ENCODE measurements at places on chromosomes 7 and 10.

GRCh38 chr10:73625004-73625883, 16.0 kb downstream of the MYOZ1 start:
- peak; percentile 44 for DNase-seq

- no peak for DNase-seq
Measured at GRCh38 chr7:41287559-41288335, 415.1 kb downstream of the INHBA start.

DNA sequence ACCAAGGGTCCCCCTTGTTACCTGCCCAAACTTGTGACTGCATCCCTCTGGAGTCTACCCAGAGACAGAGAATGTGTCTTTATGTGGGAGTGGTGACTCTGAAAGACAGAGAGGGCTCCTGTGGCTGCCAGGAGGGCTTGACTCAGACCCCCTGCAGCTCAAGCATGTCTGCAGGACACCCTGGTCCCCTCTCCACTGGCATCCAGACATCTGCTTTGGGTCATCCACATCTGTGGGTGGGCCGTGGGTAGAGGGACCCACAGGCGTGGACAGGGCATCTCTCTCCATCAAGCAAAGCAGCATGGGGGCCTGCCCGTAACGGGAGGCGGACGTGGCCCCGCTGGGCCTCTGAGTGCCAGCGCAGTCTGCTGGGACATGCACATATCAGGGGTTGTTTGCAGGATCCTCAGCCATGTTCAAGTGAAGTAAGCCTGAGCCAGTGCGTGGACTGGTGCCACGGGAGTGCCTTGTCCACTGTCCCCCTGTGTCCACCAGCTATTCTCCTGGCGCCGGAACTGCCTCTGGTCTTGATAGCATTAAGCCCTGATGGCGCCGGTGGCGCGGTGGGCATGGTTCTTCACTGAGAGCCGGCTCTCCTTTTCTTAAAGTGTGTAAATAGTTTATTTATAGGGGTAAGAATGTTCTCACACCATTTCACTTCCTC, 19.4 kb upstream of the SH2D4B start:
- no peak for DNase-seq

DNA sequence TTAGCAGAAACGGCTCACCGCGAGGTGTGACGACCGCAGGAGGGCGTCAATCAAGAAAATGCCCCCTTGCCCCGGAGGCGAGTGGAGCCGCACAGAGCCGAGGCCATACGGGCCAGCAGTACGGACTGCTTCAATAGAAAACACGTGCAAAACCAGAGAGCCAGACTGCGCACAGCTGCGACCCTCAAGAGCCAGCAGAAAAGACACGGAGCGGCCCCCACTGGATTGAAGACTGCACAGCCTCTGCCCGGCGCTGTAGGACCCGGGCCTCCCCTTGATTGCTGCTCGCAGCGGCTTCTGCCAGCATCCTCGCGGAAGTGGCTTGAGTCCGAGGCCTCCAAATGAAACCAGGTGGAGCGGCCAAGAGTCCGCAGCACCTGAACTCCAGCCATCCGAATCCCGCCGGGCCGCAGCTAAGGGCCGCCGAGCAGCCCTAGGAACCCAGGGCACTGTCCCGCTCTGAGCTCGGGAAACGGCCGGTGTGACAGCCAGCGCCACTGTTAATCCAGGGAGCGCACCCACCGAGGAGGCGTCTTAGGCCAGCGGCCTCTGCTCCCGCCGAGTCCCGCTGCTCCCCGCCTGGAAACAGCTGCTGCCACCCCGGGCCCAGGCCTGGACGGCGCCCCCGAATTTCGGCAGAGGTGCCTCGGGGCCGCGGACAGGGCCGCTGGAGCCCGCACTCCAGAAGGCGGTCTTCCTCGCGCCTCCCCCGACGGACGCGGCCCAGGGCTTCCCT, 660 bp upstream of the HHEX start:
- peak; percentile 32 for DNase-seq

- DNase-seq = no peak
Measured at GRCh38 chr10:112792487-112793201, 157.4 kb upstream of the TCF7L2 start.

GRCh38 chr10:104291439-104291951, 22.5 kb downstream of the GSTO2 start:
- DNase-seq = peak; percentile 93

DNA sequence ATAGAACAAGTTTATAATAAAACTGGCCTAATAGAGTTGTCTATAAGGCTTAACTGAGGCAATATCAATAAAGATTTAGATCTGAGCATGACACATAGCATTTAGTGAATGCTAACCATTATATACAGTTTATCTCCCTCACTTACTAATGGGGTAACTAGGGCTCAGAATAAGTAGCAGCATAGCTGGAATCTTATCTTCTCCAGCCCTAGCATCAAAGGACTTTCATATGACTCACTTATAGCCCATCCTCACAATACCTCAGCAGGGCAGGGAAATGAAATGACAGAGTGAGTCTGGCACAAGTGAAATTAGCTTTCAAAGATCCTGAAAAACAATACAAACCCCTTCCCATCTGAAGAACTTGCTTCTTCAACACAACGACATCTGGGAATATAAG, 362.9 kb downstream of the KIF20B start:
- no peak for DNase-seq

DNA sequence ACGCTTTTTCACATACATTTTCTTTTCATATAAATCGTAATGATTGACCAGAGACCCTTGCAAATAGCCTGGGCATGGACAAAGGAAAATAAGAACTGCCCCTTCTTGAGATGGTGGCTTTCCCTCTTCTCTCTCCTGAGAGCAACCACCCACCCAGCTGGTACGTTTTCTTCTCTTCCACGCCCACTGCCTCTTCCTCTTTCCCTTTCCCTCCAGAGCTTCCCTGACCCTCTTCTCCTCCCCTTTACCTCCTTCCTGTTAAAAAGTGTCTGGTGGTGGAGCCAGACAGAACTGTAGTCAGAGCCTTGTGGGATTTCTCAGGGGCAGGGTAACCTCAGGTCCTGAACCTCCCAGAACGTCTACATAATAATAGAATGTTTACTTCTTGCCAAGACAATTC, 23.2 kb downstream of the GPR141 start:
- no peak for DNase-seq

GRCh38 chr10:102401735-102402511, 6.4 kb downstream of the NFKB2 start:
- no peak for DNase-seq

- DNase-seq = no peak
Measured at GRCh38 chr7:71354716-71355115, 222.8 kb downstream of the GALNT17 start.

DNA sequence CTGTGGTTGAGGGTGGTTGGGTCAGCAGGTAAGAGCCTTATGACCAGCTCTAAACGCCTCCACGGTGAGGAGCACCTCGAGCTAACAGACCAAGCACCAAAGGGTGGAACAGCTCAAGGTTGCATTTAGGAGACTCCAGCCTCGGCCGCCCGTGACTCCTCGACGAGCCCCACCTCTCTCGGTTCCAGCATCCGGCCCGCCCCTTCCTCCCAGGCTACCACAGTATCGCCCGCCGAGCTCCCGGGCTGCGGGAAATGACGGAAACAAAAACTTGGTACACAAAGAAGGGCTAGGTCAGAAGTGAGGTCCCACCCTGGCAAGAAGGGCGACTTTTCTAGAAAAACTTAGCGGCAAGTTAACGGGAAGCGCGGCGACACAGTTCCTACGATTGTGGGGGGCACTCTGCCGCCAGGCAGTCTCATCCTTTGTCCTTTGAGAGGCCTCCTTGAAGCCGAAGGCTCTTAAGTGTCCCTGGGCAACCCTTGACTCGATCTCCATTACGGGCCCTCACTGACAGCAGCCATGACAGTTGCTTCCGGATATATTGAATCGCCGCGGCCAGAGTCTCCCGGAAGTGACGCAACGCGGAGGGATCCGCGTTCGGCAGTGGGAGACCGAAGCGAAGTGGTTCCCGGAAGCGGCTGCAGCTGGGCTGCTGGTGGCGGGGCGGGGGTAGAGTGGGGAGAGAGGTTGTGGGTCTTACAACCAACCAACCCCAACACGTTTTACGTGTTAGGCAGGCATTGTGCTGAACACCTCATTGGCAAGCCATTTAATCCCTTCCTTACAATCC, 40.2 kb upstream of the ZNF518A start:
- DNase-seq = peak; percentile 93

DNA sequence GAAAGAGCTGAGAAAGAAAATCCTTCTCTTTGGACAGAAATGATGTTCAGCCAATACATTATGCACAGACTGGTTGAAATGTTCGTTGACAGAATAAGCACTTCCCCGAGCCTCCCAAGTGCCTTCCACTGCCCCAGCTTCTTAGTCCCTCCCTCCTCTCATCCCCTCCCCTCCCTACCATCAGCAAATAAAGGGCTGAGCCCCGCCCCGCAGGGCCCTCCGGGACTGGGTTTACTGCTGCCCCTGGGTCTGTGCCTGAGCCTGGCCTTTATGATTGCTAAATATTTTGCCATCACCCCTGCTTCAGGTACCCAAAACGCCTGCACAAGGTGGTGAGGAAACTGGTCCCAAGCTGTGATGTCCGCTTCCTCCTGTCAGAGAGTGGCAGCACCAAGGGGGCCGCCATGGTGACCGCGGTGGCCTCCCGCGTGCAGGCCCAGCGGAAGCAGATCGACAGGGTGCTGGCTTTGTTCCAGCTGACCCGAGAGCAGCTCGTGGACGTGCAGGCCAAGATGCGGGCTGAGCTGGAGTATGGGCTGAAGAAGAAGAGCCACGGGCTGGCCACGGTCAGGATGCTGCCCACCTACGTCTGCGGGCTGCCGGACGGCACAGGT, 28.1 kb downstream of the HKDC1 start:
- no peak for DNase-seq

DNA sequence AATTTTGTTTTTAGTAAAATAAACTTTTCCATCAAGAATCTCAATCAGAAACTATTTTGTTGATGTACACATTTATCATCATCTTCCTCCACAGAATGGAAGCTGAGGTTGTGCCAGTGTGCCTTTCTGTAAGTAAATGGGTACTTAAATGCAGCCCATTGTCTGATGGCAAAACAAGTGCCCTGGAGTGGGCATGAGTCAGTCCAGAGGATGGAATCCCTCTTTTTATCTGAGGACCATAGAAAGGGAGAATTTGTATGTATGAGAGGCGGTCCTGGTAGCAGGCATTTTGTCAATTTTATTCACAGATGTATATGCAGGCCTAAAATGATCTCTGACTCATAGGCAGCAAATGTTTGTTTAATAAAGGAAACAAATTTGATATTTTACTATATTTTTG, 102.1 kb upstream of the MAGI2 start:
- DNase-seq = no peak

DNA sequence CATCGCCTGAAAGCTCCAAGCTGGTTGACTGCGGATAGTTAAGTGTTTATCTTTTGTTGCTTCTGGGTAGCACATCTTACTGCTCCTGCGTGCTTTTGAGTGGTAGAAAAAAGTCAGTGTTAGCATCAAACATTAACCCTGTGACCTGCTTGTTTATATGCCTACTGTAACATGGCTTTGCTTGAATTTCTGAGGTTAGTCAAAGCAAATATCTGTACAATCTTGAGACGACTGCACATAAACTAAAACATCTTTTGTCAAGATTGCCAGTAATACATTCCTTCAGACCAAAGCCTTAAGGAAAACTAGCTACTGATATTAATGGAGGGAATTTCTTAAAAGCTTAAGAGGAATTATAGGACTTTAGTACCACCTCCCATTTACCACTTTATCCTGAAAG, 163.7 kb downstream of the BAMBI start:
- no peak for DNase-seq

- no peak for DNase-seq
Measured at GRCh38 chr7:68707159-68707558, 891.1 kb upstream of the AUTS2 start.

GRCh38 chr10:29857843-29858701, 201.3 kb downstream of the JCAD start:
- DNase-seq = no peak

DNA sequence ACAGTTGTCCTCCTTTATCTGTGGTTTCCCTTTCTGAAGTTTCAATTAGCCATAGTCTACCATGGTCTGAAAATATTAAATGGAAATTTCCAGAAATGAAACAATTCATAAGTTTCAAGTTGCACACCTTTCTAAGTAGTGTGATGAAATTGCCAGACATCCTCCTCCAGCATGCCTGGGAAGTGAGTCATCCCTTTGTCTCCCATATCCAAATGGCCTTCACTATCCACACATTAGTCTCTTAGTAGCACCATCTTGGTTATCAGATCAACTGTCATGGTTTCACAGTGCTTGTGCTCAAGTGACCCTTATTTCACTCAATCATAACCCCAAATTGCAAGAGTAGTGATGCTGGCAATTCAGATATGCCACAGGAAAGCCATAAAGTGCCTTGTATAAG, 83.4 kb upstream of the PPP1R9A start:
- no peak for DNase-seq

DNA sequence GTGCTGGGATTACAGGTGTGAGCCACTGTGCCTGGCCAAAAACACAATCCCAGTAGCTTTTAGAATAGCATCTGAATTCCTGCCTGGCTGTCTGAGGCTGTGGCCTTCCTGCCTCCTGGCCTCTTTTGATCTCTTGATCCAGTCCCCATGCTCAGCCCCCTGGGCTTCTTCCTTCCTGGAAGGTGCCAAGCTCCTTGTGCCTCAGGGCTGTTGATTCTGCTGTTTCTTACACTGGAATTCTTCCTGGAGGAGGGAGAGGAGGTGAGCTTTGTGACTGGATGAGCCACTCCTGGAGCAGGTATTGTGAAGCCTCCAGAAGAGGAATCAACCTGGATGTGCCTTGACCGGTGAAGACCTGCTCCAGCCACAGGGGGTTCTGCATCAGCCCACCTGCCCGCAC, 17.3 kb upstream of the MKI67 start:
- DNase-seq = no peak

DNA sequence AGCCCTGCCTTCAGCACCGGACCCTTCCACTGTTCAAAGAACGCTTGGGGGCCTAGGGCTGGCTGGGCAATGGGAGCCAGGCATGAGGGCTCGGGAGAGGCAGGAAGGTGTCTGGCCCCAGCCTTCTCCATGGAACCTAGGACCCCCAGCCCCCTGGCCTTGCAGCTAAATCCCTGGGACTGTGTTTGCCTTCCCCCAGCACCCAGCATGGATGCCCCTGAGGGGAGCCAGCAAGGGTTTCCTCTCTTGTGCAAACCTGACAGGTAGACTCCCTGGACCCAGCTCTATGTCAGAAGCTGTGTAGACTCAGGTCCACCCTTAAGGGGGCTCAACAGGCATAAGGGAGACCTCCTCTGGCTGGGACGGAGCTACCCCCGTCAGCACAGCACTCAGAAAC, 288.0 kb downstream of the GRID1 start:
- DNase-seq = no peak

DNA sequence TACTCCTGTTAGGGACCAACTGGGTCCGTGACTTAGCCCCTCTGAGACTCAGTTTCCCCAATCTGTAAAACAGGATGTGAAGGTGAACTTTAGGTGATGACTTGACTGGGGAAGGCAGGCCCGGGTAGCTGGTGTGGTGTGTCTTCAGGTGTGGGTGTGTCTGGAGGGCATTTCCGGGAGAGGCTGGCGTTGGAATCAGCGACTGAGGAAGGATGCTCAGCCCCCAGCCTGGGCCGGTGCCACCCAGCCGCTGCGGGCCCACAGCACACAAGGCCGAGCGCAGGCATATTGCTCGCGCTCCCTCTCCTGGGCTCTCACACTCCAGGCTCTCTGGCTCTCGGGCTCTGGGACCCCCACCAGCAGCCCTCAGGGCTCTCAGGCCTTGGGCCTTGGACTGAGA, 31.7 kb upstream of the CNPY1 start:
- no peak for DNase-seq

GRCh38 chr7:82005056-82005455, 235.2 kb upstream of the HGF start:
- DNase-seq = no peak

- DNase-seq = peak; percentile 55
Measured at GRCh38 chr10:112307358-112308124, 24.3 kb downstream of the TECTB start.

- no peak for DNase-seq
Measured at GRCh38 chr7:151951672-151952338, 4.4 kb upstream of the GALNTL5 start.

All from stimulated activated CD8-positive, alpha-beta memory T cell treated with anti-CD3 and anti-CD28 coated beads, Interleukin-4, amount 100 ng/mL, for 48 hours (primary cell).